ENCODE measurements at places on chromosomes 6 and 20.

DNA sequence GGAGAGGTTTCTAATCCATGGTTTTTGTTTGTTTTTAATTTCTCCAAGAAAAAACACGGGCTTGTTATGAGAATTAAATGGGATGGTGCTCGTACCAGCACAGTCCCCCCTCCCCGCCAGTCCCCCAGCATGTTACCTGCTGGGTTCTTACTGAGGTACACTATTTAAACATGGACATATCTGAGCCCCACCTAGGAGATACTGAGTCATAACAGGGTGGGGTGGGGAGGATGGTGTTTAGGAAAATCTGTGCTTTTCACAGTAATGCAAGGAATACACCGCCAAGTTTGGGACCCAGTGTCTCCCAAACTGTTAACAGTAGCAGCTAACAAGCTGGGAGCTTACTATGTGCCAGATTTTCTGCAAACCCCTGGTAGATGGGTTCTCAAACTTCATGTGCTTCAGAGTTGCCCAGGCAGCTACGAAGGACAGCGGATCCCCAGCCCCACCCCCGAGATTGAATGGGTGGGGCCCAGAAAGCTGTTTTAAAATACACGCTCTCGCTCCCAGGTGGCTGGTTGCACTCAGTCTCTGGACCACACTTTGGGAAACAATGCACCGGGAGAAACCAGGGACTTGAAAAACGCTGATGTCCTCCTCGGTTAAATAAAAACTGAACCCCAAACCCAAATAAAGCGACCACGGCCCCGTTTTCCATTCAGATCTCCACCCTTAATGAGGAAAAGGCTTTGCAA lies 995 bp downstream of the ZFP64 start:
- DNase-seq, result peak; percentile 58

DNA sequence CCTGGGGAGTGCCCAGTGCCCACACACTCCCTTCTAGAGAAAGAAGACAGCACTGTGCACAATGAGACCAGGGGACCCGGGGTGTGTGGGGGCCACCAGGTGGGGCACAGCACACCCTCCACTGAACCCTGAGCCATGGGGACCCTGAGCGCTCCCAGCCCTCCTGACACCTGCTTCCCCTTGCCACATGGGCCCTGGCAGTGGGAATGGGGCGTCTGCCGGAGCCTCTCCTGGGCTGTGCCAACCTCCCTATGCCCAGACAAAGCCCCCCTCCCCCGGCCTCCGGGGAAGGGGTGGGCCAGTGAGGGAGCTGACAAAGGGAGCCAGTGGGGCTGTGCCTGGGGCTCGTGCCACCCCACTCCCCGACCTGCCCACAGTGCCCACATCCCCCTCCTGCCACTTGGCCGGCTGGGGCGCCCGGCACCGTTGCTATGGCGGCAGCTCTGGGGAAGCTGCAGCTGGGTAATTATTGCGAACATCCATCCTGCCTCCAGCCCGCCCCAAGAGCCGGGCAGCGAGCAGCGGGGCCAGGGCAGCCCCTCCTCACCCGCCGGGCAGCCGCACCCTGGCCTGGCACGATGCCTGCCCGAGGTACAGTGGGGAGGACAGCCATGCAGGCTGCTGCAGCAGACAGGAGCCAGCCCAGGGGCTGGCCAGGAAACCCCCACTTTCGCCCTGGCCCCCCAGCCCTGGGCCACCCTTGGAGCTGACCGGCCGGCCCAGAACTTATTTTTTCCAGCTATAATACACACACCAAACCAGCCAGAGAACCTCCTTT lies 41.9 kb upstream of the NOL4L start:
- DNase-seq, result peak; percentile 69

DNA sequence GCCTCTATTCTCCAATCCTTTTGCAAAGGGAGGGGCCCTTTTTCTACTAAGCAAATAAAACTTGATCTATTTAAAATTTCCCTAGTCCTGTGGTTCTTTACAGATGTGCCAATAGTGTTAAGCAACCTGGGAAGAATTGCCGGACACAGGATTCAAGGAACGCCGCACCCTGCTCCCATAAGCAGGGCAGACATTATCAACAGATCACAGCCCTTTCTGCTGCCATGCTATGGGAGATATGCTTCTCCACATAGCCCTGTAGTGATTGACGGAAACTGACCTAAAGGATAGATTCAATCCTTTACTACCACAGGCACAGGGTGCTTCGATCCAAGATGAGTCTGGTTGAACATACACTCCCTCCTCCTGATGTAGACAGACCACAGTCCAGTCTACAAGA lies 118.4 kb upstream of the TRAF3IP2 start:
- DNase-seq, result no peak

GRCh38 chr20:11302436-11302835 lies 615.3 kb upstream of the BTBD3 start:
- DNase-seq, result no peak

DNA sequence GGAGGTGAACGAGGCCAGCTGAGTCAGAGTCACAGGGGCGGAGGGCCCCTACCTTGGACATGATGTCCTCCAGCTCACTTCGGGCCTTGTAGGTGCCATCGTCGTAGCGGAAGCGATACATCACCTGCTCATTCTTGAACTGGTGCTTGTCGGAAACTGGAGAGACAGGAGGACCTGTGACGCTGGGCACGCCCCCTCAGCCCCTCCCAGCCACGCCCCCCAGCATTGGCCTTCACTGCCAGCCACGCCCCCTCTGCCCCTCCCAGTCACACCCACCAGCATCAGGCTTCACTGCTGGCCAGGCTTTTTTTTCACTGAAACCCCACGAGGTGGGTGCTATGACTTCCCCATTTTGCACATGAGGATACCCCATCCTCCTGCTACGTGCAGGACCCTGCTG lies 148.2 kb downstream of the PREX1 start:
- no peak for DNase-seq

GRCh38 chr6:112801468-112802080 lies 454.4 kb downstream of the RFPL4B start:
- no peak for DNase-seq

DNA sequence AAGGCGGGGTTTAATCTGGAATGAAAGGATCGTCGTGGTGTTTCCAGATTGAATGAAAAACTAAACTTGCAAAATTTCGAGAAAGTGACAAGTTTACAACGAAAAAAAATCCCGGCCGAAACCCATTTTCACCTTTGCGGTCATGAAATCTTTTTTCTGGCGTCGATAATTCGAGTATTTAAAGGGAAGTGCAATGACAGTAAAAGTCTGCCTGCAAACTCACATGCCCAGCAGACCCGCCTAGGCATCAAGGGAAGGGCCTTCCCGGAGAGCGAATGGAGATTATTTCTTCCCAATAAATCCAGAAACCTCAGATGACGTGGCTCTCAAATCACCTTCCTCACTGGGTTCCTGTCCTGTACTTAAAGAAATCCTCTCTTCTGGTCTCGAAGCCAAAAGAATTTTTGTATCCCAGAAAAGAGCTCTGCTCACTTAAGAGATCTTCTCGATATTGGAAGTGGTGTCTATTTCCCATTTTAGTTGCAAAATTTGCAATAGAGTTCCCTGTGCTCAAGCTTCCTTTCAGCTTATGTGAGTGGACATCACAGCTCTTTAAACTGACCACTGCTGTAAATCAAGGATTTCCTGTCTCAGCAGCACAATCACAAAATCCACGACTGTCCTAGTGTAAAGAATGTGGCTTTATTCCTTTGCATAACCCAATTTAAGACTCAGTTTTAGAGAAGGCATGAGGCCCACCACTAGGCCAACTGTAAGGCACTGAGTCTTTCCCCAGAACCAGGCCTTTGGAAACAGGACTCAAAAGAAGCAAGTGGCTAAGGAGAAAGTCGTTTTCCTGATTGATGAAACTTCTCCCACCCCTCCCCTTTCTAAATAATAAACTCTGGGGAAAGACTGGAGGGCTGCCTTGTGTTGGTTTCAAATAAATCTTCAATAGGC lies 3.9 kb downstream of the OLIG3 start:
- no peak for DNase-seq

- DNase-seq, result no peak
Measured at GRCh38 chr6:83702077-83702476, 6.8 kb downstream of the SNAP91 start.

Measured in right hindlimb (tissue), 1 donor.